ENCODE measurements at places on chromosomes 5 and 9. TPM values are rescaled to one million over a fixed set of nuclear protein-coding genes. Genes with fewer than 3 reads are reported as not detected.

- DNase-seq, result no peak
Observed at GRCh38 chr5:151225475-151225874, 1.6 kb upstream of the CCDC69 start.

- no peak for DNase-seq
Observed at GRCh38 chr5:17204133-17204489, 13.3 kb upstream of the BASP1 start.

- no peak for DNase-seq
Observed at GRCh38 chr5:168165221-168165914, 126.1 kb upstream of the WWC1 start.

GRCh38 chr5:1751864-1752822 is 47.5 kb downstream of the MRPL36 start:
- DNase-seq, result no peak

GRCh38 chr9:32581512-32582143 is 8.7 kb upstream of the NDUFB6 start:
- peak; percentile 37 for DNase-seq

GRCh38 chr5:1930501-1930879 is 47.8 kb upstream of the IRX4 start:
- no peak for DNase-seq

MCTP1 gene
- total RNA-seq, result 0.39 TPM

C5orf24 gene
- 33.4 TPM for total RNA-seq

TNFSF8 gene
- total RNA-seq, result 44.2 TPM

CBY3 gene
- total RNA-seq, result 0.58 TPM

CTXN3 gene
- total RNA-seq, result not detected

GRXCR2 gene
- not detected for total RNA-seq

Data from CD4-positive, alpha-beta memory T cell (primary cell).